Astrocyte (in vitro differentiated cells and primary cell): ENCODE measurements at places on chromosomes 3 and 15. TPM values are rescaled to one million over a fixed set of nuclear protein-coding genes. Genes with fewer than 3 reads are reported as not detected.

DNA sequence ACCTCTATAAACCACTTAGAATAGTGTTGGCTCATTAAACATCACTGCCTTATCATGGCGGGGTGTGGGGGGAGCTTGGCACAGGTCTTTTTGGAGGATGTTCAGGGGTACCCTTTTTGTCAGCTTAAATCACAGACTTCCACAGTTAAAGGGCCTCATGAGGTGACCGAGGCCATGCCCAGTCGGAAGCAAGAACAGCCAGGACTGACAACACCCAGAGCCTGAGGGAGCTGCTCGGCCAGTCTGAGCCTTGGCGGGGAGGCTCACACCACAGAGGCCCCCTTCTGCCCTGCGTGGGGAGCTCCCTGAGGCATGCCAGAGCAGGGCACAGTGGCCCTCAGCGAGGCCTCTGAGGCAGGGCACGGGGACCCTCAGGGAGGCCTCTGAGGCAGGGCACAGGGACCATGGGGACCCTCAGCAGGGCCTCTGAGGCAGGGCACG lies 49.5 kb downstream of the UMPS start:
- peaks cover 4% of the 10 kb centered on the region for H3K36me3 ChIP-seq
- peaks cover 42% of the 10 kb centered on the region for H3K4me1 ChIP-seq
- H3K27ac ChIP-seq = peak overlapping the region; percentile 83
- no peak for DNase-seq

Gene EFHB
- 0.94 and 1.2 TPM in 2 replicates for total RNA-seq

- peak; percentile 35 for DNase-seq
- no peak overlapping the region for H3K27ac ChIP-seq
- H3K27me3 ChIP-seq = no peaks in the 10 kb centered on the region
- no peaks in the 10 kb centered on the region for H3K36me3 ChIP-seq
- peaks cover 5% of the 10 kb centered on the region for H3K4me1 ChIP-seq
- no peak overlapping the region for H3K4me3 ChIP-seq
Observed at GRCh38 chr3:177602601-177603147, 405.4 kb upstream of the TBL1XR1 start.

GRCh38 chr15:62541250-62541649 lies 376.2 kb upstream of the C2CD4B start:
- no peaks in the 10 kb centered on the region for H3K36me3 ChIP-seq
- DNase-seq = no peak
- H3K27me3 ChIP-seq = no peaks in the 10 kb centered on the region
- peaks cover 8% of the 10 kb centered on the region for H3K4me1 ChIP-seq
- H3K4me3 ChIP-seq = no peak overlapping the region
- no peak overlapping the region for H3K27ac ChIP-seq

- H3K27me3 ChIP-seq = peaks cover 2% of the 10 kb centered on the region
- no peaks in the 10 kb centered on the region for H3K36me3 ChIP-seq
- no peaks in the 10 kb centered on the region for H3K4me1 ChIP-seq
- DNase-seq = no peak
- H3K27ac ChIP-seq = no peak overlapping the region
Observed at GRCh38 chr3:39460677-39461076, 6.8 kb upstream of the MOBP start.

Gene CLPX
- total RNA-seq = 45.2 and 48.8 TPM in 2 replicates

- peak; percentile 3 for DNase-seq
- no peak overlapping the region for H3K4me3 ChIP-seq
- H3K27me3 ChIP-seq = peaks cover 4% of the 10 kb centered on the region
- H3K4me1 ChIP-seq = no peaks in the 10 kb centered on the region
Observed at GRCh38 chr3:139827833-139828232, 107.2 kb upstream of the CLSTN2 start.

DNA sequence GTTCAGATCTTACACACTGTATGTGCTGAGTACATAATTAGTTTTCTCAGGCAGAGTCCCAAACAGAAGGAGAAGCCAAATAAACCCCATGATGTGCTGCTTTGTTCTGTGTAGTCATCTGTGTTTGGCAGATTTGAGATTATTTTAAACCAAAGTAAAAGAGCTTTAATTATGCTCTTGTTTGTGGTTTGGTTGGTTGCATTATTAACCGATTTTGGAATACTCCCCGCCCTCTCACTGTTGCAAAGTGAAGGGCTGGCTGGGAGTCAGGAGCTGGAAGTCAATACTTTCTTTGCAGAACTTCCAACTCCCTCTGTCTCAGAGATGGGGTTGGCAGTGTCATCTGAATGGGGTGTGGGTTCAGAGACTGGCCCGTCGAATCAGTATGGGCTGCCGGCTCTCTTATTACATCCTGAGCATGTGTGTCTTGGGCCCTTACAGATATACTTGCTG lies 34.4 kb downstream of the SLCO3A1 start:
- H3K27ac ChIP-seq = no peak overlapping the region
- no peak overlapping the region for H3K4me3 ChIP-seq
- DNase-seq = peak; percentile 19
- no peaks in the 10 kb centered on the region for H3K27me3 ChIP-seq
- no peaks in the 10 kb centered on the region for H3K4me1 ChIP-seq

DNA sequence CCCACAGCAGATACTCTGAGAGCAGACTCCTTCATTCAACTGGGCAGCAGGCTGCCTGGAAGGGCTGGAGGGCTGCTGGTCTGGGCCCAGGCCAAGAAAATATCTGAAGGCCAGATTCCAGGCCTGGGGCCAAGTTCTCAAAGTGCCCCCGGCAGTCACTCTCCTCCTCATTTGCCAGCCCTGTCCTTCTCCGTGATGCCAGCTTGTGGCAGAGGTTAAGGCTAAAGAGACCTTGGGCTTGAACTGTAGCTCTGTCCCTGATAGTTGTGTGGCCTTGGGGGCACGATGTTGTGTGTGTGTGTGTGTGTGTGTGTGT lies 39.0 kb downstream of the FAM3D start:
- peaks cover 18% of the 10 kb centered on the region for H3K4me1 ChIP-seq
- DNase-seq = peak; percentile 9
- H3K27me3 ChIP-seq = no peaks in the 10 kb centered on the region
- H3K36me3 ChIP-seq = no peaks in the 10 kb centered on the region
- H3K4me3 ChIP-seq = no peak overlapping the region

- H3K27ac ChIP-seq = peak overlapping the region; percentile 35
- H3K27me3 ChIP-seq = no peaks in the 10 kb centered on the region
- no peaks in the 10 kb centered on the region for H3K36me3 ChIP-seq
Observed at GRCh38 chr3:30578479-30578878, 27.9 kb upstream of the TGFBR2 start.

Gene WDR72
- 0.14 and 0.31 TPM in 2 replicates for total RNA-seq

DNA sequence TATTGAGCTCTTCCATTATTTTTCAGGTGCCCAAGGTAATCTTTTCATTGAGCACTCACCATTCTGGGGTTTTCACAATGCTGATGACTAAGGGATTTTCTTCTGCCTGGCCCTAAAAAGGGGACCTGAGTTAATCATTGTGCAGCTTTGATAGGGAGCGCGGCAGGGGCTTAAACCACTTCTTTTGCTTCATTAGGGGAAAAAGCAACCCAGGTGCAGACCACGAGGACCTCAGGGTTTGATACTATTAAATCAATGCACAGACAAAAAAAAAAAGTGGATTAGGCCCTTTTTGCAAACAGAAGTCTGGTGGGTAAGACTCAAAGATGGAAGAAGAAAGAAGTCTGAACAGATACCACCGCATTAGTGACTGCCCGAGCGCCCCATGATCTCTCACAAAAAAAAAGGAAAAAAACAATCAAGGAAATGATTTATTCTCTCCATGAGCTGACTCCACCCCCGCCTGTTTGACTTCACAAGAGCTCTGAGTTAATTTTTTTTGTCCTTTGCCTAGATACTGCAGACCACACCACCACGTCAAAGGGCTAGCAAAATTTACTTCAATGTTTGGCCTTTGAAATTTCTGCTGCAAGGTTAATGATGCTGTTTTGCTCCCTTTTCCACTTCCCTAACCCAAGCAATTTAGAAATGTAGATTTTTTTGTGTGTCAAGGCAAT lies 78.0 kb upstream of the FEZF2 start:
- no peak overlapping the region for H3K27ac ChIP-seq
- H3K4me1 ChIP-seq = no peaks in the 10 kb centered on the region
- no peaks in the 10 kb centered on the region for H3K36me3 ChIP-seq
- no peak overlapping the region for H3K4me3 ChIP-seq
- H3K27me3 ChIP-seq = peaks cover 3% of the 10 kb centered on the region
